Panc1 (cell line): ENCODE measurements at places on chromosomes 5 and 9.

GRCh38 chr5:150111122-150111521 lies 24.8 kb upstream of the CSF1R start:
- no peak for DNase-seq

GRCh38 chr5:157388111-157388710 lies 71.8 kb upstream of the NIPAL4 start:
- no peak for DNase-seq

DNA sequence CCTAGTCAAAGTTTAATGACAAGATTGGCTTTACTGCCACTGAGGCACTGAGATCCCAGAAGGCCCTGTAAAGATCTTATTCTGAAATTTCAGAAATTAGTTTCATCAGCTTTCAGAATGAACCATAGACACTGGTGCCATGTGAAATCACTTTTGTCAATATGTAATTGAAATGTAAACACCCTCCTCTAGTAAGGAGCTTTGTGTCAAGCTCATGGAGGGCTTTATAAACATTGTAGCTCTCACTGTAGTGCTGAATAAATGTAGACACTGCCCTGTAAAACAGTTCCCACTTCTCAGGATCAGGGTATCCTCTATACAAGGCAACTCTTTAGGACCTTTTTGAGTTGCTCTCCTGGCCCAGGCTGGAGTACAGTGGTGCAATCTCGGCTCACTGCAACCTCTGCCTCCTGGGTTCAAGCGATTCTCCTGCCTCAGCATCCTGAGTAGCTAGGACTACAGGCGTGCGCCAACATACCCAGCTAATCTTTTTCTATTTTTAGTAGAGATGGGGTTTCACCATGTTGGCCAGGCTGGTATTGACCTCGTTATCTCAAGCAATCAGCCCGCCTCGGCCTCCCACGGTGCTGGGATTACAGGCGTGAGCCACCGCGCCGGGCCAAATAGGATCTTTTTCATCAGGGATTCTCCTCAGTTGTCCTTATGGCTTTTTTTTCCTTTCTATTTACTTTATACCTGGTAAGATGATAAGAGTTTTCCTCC lies 1823.9 kb upstream of the CDH9 start:
- DNase-seq = no peak

DNA sequence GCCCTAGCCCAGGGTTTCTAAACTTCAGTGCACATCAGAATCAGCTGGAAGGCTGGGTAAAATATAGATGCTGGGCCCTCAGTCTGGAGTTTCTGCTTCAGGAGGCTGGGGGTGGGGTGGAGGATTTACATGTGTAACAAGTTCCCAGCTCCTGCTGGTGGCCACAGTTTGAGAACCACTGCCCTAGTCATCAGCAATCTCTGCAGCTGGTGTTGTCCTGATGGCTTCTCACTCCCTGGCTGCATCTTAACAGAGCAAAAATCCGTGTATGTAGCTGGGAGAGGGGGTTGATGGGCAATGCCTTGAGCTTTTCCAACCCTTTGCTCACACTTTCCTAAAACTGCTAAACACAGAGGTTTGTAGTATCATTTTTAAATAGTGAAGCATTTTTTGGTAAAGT lies 186.0 kb upstream of the KLF9 start:
- no peak for DNase-seq

GRCh38 chr5:78793907-78794662 lies 145.5 kb upstream of the LHFPL2 start:
- DNase-seq = no peak

DNA sequence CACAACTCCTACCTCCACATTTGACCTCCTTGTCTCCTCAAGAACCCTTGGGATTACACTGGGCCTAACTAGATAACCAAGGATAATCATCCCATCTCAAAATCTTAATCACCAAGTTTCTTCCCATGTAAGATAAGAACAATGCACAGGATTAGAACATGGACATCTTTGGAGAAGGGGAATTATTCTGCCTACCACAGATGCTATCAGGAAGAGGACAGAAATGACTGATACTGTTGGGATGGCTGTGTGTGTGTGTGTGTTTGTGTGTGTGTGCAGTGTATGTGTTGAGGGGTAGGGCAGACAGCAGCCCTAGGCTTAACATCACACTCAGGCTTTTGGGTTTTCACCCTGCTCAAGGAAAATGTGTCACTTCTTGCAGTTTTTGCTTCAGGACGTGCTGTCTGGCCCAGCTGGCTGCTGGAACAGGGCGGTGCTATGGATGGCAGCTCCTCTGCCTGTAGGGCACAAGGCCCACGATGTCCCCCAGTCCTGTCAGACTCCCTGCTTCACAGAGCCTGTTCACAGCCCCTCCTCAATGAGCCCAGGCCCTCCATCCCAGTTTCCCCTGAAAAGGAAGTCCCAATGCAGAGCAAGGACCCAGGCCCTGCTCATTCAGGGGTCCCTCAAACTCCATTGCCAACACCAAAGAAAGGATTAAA lies 7.7 kb downstream of the CA9 start:
- DNase-seq = no peak
